ENCODE measurements at places on chromosomes 5 and 9.

GRCh38 chr5:149024477-149024876 lies 38.4 kb downstream of the SH3TC2 start:
- ATAC-seq: no peak

GRCh38 chr9:125757834-125758233 lies 10.7 kb downstream of the PBX3 start:
- no peak for ATAC-seq

DNA sequence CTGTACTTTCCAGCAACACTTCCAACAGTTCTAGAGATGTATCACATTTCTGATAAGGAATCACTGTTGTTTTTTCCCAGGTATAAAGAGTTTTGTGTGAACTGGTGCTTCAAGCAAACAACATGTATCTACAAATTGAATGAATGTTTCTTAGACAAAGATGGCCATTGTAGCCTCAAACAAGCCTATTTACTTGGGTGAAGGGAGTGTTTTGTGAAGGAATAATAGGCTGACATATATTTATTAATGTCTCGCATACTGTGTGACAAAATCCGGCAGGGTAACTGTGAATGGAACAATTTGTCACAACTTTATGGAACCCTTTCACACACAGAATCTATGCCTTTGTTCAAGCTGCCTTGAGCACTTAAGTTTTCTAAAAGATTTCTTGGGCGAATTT lies 24.8 kb upstream of the DAB2 start:
- ATAC-seq: no peak

- no peak for ATAC-seq
Observed at GRCh38 chr5:133658327-133658726, 46.0 kb upstream of the FSTL4 start.

DNA sequence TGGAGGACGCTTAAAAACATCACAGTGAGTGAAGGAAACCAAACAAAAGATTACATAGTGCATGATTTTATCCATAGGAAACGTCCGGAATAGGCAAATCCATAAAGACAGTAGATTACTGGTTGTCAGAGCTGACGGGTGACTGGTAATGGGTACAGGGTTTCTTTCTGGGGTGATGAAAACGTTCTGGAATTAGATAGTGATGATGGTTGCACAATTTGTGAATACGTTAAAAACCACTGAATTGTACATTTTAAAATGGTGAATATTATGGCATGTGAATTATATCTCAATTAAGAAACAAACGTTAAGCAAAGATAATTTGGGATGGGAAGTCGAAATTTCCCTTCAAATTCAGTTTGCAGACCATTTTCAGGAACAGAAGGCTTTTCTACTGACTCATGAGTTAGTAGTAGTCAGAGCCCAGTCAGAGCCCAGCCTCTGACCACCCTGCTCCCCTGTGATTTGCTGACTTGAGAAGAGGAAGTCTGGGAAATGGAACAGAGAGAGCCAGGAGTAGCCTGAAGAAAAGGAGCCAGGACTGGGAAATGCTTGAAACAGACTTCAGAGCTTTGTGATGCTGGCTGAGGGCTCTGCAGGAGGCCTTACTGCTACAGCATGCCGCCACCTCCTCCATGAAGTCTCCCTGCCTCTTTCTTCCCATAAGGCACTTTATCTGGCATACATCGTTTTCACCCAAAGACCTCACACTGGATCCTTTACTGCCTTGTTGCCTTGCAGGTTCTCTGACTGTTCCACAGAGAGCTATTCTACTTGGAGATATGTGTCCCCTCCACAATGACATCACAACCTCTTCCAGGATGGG lies 46.4 kb upstream of the CTNNA1 start:
- no peak for ATAC-seq

DNA sequence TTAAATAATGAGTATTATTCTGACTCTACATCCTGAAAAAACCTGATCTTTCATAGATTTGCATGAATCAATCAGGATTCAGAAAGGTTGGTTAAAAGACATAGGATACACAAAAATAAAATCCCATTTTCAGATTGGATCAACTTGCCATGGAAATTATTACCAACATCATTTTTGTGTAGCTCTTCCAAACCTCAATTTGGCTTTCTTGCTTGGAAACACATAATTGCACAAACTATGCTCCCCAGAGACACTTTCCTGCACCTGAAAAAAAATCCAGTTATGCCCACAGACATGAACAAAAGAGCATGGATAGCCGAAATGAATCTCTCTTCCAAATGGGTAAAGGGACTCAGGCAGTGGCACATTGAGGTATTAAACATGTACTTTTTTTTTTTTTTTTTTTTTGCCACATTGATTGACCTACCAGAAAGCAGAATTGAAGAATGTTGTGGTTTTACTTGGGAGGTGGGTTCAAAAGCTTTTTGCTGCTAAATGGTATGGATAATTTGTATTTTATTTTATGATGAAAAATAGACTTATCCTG lies 135.4 kb upstream of the FBN2 start:
- no peak for ATAC-seq

GRCh38 chr9:95588724-95589588 lies 72.2 kb upstream of the PTCH1 start:
- ATAC-seq: no peak

DNA sequence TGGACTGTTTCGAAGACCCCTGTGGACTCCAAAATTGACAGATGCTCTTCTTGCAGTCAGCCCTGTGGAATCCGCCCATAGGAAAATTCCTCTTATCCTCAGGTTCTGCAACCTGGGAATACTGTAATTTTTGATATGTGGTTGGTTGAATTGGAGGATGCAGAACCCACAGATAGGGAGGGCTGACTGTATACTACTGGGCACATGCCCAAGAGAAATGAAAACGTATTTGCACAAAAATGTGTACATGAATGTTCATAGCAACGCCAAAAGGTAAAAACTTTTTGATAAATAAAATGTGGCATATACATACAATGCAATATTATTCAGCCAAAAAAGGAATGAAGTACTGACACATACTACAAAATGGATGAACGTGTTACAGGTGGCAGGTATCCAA lies 1.9 kb upstream of the SNAPC3 start:
- no peak for ATAC-seq

DNA sequence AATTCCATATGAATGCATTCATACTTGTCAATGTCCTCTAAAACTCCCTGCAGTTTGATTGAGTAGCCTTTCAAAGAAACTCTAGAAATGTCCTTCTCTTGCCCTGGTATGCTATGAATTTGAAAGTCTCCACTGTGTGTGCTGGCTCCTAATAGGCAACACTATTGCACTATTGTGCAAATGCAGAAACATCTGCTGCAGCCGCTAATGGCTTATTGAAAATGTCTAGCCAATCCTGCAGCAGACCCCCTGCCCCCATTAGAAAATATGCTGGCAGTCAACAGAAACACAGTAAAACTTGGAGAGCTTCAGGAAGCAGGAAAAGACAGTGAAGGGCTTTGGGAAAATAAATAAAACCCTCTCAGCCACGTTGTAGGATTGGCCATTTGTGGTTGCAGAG lies 87.3 kb upstream of the GRAMD2B start:
- no peak for ATAC-seq

GRCh38 chr9:36676091-36676490 lies 103.4 kb downstream of the MELK start:
- ATAC-seq: no peak

Measured in stimulated activated memory B cell treated with anti-CD40 and anti-IgM and Interleukin-4, amounts not matched to agents 10 μg/mL and 1 μg/mL and 100 μg/mL, for 72 hours (primary cell).